ENCODE measurements at places on chromosomes 5 and 9.

DNA sequence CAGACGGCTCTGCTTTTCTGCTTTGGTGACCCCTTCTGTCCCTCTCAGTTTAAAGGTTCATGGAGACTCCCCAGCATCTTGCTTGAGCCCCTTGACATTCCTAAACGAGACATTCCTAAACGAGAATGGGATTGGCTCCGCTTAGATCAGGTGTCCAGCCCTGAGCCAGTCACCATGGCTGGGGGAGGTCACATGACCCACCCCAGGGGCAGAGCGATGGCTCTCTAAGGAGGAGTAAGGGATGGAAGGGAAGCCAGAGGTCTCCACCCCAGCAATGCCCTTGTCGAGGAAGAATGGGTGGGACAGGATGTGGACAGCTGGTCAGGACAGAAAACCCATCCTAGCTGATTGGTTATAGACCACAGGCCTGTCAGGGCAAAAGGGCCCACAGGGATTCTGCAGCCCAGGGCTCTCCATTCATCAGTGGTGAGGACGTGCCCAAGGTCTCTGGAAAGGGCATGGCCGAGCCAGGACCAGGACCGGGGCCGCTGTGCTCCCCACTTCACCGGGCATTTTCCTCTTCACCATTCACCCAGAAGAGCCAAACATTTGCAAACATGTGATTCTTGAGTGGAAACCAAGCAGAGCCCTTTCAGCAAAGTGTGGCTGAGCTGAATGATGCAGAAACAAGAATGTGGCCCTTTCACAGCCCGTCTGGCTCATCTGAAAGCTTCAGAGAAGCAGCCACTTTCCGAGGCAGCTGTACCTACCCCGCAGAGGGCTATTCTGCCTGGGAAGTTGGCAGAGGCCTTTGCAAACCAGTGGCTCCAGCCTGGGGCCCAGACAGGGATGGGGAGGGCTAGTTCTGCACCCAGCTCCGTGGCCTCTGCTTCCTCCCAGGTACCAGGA is 19.8 kb upstream of the AIF1L start:
- DNase-seq = no peak

GRCh38 chr5:40873286-40873880 is 32.2 kb downstream of the CARD6 start:
- no peak for DNase-seq

DNA sequence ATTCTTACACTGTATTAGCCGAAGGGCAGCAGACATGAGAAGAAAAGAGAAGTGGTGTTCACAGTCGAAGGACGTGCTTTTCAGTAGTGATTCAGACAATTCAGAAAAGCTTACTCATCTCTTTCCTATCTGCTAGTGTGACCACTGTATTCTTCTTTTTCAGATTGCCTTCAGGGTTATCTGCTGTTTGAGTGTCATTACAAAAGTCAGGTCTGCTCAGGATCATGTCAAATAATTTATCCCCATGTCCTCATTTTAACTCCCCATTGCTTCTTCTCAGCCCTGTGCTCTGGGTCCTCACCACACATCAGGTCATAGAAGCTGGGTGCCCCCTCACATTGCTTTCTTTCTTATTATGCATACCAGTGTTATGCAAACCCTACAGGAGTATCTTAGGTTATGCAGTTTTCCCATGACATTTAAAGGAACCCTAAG is 394.0 kb downstream of the CETN3 start:
- no peak for DNase-seq

GRCh38 chr9:68933434-68934328 is 80.2 kb downstream of the PRKACG start:
- no peak for DNase-seq

- DNase-seq = no peak
These were observed 254.6 kb upstream of the SLC24A2 start for GRCh38 chr9:20043461-20043860.

GRCh38 chr5:157347301-157348048 is 81.6 kb downstream of the CYFIP2 start:
- DNase-seq = no peak

DNA sequence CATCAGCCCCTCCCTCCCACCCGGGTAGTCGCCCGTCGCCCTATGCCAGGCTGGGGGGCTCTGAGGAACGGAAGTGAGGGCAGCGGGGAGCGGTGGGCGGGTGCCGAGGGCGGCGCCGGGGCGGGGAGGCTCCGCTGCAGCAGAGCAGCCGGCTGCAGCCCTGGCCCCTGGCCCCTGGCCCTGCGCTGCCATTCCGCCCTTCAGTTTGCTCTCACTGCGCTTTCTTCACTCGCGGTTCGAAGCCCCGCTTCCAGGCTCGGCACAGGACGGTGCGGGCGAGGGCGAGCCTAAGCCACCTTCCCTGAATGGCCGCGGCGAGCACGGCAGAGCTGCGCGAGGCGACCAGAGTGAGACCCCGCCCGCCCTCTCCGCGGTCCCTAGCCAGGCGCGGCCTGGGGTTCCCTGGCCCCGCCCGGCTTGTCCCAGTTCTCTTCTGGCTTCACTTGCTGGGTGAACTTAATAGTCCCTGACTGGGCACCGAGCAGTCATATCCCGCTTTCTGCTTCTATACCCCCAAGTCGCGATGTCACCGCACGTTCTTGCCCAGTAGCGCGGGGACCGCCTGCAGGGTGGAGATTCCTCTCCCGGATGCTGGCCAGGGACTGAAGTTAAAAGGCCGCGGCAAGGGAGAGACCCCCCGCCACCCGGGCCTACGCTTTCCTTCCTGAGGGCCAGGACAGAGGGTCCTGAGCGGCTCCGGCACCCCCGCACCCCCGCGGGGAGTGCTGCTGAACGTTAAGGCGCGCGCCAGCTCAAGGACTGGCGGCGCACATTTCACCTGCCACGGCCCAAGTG is 623 bp upstream of the TRIM36 start:
- no peak for DNase-seq

DNA sequence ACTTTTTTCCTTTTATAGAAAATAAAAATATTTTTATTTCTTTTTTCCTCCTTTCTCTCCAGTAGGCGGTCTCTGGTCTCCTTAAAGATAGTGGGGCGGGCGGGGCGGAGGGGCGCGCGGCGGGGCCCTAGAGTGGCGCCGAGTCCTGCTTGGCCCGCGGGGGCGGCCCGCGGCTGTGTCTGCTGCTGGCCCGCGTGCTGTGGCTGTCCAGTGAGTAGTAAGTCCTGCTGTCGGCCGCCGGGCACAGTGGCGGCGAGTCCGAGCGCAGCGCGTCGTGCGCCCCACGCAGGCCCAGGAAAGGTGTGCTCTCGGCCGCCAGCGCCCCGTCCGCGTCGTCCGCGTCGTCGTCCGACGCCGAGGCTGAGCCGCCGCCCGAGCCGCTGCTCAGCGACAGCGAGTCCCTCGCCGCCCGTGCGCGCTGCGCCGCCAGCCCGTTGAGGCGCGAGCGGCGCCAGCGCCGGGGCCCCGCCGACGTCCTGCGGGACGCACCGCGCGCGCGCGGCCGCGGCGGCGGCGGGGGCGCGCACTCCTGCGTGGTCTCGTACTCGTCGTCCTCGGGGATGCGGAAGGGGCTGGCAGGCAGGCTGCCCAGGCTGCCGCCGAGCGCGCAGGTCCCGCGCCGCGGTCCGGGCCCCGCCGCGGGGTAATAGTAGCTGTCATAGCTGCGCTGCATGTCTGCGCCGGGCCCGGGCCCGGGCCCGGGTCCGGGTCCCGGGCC is 52.3 kb downstream of the PSD2 start:
- no peak for DNase-seq

- DNase-seq = no peak
These were observed 53.2 kb downstream of the ZNF474 start for GRCh38 chr5:122182491-122182921.

DNA sequence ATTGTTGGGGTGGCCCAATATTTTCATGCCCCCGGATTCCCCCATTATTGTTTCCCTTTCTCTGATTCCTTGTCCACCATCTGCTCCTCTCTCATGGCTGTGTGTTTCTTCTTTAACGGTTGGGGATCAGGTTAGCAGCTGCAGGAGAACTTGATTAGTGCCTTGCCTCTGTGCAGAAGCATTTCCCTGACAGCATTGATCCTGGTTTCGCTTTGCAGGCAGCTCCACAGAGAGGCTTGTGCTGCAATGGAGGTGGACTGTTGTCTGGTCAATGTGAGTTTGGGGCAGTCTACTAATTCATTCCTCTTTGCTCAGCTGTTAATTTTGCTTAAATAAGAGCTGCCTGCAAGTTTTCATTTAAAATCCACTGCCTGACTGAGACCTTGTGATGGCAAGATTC is 32.5 kb upstream of the SSBP2 start:
- no peak for DNase-seq

GRCh38 chr5:71471193-71471592 is 15.7 kb downstream of the BDP1 start:
- DNase-seq = no peak

DNA sequence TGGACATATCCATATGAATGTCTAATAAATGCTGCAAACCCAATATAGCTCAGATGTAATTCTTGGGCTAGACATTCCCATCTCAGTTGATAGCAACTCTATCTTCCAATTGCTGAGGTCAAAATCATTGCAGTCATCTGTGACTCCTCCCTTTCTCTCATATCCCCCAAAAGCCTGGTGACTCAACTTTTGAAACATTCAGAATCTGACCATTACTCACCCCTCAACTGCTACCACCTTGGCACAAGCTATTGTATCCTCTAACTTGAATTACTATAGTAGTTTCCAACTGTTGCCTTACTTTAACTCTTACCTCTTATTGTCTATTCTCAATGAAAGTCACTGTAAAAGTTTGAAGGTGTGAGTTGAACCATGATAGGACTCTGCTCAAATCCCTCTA is 600.1 kb upstream of the RGMB start:
- DNase-seq = no peak

DNA sequence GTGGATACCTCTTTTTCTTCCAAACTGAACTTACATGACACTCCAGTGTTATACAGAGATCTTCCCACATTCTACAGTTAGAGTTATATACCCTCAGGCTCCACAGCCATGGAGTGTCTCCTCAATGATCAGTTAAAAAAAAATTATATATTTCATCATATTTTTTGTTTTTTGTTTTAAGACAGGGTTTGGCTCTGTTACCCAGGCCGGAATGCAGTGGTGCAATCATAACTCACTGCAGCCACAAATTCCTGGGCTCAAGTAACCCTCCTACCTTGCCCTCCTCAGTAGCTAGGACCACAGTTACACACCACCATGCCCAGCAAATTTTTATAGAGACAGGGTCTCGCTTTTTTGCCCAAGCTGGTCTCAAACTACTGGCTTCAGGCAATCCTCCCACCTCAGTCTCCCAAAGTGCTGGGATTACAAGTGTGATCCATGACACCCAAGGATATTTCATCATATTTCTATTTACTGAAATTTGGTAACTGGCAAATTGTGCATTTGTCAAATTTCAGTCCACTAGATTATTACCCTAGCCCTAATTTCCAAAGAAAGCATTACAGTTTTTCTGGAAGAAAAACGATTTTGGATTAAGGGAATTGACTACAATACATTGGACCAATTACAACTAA is 18.1 kb upstream of the SCAI start:
- no peak for DNase-seq

DNA sequence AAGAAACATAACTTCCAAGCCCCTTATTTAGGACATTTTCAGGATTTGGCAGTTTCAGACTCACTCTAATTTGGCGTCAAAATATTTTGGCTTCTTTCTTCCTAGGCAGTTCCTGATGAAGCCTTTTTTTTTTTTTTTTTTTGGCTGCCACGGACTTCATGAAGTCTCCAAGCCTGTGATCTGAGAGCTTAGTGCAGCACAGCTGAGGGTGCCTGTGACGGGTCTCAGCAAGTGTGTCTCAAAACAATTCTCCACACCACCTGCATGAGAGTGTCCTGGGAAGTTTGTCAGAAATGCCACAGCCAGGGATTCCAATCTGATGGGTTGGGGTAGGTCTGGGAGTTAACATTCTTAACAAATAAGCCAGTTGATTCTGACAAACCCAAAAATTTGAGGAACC is 6.0 kb upstream of the ESM1 start:
- DNase-seq = no peak

DNA sequence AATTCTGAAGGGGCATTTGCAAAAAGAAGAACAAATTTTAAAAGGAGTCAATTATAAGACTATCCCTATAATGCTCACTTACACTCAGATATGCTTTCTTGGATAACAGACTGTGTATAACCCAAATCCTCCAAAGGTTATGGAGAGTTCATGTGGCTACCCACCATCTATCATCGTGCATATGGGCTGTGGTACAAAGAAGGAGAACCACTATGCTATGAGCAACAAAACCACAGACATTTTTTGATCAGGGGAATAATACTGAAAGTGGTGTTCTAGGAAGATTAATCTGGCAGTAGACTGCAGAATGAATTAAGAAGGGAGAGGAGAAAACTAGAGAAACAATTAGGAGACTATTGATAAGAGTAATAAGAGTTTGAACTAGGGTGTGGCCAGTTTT is 16.8 kb downstream of the NR3C1 start:
- no peak for DNase-seq

DNA sequence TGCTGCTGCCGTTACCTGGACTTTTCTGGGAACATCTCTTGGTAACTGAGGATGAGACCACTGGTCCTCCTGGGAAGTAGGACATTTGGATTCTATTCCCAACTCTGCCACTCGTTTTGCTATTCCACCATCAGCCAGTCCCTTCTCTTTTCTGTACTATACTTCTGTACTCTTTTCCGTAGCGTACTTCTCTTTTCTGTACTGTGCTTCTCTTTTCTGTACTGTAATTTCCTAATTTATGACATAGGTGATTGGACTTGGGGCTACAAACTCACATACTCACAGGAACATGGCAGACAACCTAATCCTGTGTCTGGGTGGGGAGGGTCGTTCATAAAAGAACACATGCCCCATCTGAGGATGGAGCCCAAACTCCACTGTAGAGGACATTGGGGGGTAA is 335.3 kb upstream of the PANK3 start:
- DNase-seq = no peak

DNA sequence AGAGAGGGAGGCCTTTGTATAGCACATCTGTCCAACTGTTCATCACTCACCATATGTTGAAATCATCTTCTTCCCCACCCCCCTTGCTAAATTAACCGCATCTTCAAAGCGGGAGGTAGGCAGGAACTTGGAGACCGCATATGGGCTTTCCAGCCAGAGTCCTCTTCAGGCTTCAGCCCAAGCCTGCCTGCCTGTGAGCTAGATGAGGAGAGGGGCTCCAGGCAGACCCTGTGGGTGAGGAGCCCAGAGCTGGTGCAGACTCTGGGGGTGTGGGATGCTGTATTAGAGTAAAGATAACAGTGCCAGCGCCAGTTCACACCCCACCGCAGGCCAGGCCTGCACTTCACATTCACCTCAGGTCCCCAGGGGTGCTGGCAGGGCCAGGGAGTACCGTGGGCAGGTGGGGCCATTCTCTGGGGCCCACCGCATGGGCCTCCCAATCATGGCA is 16.2 kb downstream of the PRRC2B start:
- DNase-seq = no peak

DNA sequence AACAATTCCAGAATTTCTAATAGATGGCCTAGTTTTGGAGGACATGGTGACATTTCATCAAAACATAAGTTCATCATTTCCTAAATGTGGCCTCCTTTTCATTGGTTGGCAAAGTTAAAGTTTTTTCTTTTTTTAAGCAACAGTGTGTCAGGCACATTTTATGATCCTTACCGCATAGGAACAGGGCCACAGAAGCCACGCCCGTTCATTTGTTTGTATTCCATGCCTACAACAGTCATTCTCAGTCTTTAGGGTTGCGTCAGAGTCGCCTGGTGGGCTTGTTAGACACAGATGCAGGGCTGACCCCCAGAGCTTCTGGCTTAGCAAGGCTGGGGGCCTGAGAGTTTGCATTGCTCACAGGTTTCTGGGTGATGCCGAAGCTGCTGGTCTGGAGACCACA is 130.2 kb downstream of the HSD17B3 start:
- DNase-seq = no peak

GRCh38 chr9:89864257-89864656 is 259.4 kb downstream of the GADD45G start:
- no peak for DNase-seq

All from NK-92 treated with Interleukin-12 subunit alpha and Interleukin-12 subunit beta, amount 100 ng/mL, for 24 hours (cell line).